Activated CD4-positive, alpha-beta T cell treated with anti-CD3 and anti-CD28 coated beads for 4 hours (primary cell): ENCODE measurements at places on chromosomes 2 and 18.

GRCh38 chr2:68169308-68169707, 11.6 kb downstream of the PNO1 start:
- DNase-seq: no peak

- DNase-seq: peak; percentile 37
Observed at GRCh38 chr18:48931680-48932461, 18.9 kb downstream of the SMAD7 start.

DNA sequence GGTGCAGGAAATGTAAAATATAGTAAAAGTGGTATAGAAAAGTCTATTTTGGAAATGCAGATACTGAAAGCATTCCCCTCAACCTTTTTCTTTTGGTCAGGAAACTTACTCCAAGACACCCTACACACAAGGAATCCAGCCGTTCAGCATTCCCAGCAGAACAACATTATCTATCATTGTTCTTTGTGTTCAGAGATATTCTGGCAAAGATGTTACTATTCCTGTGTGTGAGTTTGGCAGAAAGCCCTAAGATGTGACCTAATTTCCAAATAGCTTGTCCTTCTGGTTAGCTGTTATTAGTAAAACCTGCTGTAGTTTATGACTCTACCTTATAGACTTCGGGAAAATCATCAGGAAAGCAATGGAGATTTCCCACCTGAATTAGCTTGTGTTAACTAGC, 78.1 kb upstream of the PELI1 start:
- no peak for DNase-seq

GRCh38 chr18:14919666-14920065, 171.7 kb downstream of the ANKRD30B start:
- no peak for DNase-seq

- DNase-seq: no peak
Observed at GRCh38 chr18:54769526-54770464, 58.5 kb upstream of the RAB27B start.
